ENCODE measurements at places on chromosomes 2 and 18.

- DNase-seq = no peak
Observed at GRCh38 chr18:13414521-13414920, 196.0 kb downstream of the LDLRAD4 start.

DNA sequence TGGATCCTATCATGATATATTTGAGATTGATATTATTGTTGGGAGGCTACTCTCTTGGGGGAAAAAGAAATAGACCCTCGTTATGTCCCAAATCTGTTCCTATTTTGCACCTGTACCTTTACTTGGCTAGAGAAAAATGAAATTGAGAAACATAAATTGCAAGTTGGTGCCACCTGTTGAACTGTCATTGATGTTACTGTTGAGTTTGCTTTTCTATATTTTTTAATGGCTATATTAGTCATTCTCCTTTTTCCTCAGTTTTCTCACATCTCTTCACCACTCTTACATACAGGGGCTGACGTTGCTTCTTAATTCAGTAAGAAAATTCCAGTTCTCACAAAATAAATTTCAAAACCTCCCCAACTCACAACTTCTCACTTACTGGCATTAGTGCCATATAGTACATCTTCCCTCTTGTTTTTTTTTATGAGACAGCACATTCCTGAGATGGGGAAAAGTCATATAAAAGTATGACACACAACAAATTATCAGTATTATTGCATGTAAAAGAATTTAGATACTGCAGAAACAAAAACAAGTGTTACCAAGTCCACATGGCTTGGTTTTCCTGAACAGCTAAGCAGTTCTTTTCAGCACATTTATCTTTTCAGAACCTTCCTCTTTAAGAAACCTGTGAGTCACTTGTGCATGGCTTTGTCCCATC lies 348.3 kb upstream of the DSEL start:
- no peak for DNase-seq

- no peak for DNase-seq
Observed at GRCh38 chr2:126663184-126663963, 7.4 kb downstream of the GYPC start.

DNA sequence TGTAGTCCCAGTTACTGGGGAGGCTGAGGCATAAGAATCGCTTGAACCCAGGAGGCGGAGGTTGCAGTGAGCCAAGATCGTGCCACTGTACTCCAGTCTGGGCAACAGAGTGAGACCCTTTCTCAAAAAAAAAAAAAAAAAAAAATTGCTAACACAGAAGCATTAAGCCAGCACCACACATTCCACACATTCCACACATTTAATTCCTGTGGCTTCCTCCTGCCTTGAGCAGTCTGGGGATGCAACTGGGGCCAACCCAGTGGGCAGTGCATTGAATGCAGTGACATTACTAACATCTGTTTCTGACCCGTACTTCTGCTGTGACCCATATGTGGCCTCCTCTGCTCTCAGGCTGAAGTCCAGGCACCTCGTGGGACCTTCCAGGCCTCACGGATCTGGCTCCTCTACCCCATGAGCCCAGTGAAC lies 107.0 kb downstream of the BCL2L11 start:
- no peak for DNase-seq

DNA sequence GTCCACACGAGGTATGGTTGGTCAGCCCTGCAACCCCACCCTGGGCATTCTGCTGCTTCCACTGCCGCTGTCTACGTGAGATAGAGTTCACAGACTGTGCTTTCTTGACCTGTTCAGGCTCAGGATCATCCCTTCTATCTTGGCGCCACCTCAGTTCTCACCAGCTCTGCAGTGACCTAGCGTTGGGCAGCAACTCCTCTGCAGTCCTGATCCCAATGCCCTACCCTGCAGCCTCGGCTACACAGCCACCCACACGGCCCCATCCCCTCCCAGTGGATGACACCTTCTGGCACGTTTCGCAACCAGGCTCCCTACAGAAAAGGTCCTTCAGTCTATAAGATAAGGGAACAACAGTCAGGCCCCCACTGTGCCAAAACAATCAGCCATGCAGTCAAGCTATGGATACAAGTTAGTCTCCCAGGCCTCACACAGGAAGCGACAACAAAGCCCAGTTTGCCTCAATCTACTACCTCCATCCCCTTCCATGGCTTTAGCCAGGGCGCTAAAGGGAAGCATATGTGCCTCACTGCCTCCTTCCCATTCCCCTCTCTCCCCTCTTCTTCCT lies 317.9 kb upstream of the PKDCC start:
- no peak for DNase-seq

DNA sequence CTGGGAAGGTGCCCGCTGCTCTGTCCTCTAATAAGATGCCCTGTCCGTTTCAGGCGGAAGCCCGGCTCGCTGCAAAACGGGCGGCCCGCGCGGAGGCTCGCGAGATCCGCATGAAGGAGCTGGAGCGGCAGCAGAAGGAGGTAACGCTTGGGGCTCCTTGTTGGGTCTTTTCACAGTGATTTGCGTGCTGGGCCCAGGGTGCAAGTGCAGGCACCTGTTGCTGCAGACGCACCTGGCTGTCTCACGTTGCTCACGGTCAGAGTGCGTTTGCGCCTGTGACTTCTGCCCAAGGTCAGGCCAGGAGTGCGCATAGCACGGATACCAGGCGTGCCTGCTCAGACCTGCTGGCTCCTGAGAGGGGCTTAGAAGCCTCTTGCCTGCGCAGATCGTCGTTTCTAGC lies 81.1 kb downstream of the LRRFIP1 start:
- DNase-seq = no peak

DNA sequence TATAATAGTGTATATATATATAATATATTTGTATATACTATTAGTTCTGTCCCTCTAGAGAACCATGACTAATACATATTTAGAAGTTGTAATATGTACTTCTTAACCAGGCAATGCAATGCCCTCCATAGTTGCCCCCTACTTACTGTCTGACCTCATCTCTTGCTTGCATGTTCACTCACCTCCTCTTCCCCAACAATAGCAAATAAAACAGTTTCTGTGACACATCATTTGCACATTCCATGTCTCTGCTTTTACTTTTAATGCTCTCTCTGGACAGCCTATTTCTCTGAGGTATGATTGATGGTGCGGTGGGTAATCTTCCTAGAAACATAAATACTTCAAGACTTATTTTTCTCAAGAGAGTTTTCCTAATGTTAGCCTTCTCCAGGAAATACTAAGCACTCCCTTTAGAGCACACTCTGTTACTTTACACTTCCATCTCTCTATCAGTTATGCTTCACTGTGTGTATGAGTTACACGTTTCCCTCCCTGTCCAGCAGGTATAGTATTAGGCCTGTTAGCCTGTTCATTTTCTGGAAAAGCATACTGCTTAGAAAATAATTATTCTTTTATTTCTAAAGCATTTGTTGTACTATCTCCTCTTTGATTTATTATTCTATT lies 295.6 kb upstream of the LRATD1 start:
- DNase-seq = no peak

DNA sequence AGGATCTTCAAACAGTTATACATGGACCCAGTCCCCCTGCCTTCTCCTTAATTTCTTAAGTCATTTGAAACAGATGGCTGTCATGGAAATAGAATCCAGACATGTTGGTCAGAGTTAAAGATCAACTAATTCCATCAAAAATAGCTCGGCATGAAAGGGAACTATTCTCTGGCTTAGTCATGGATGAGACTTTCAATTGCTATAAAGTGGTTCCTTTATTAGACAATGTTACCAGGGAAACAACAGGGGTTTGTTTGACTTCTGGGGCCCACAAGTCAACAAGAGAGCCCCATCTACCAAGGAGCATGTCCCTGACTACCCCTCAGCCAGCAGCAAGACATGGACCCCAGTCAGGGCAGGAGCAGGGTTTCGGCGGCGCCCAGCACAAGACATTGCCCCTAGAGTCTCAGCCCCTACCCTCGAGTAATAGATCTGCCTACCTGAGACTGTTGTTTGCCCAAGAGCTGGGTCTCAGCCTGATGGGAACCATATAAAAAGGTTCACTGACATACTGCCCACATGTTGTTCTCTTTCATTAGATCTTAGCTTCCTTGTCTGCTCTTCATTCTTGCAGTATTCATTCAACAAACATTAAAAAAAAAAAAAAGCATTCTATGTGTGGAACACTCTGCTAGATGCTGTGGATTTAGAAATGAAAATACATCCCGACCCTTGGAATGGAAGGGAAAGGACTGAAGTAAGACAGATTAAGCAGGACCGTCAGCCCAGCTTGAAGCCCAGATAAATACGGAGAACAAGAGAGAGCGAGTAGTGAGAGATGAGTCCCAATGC lies 4.6 kb downstream of the TTR start:
- no peak for DNase-seq

DNA sequence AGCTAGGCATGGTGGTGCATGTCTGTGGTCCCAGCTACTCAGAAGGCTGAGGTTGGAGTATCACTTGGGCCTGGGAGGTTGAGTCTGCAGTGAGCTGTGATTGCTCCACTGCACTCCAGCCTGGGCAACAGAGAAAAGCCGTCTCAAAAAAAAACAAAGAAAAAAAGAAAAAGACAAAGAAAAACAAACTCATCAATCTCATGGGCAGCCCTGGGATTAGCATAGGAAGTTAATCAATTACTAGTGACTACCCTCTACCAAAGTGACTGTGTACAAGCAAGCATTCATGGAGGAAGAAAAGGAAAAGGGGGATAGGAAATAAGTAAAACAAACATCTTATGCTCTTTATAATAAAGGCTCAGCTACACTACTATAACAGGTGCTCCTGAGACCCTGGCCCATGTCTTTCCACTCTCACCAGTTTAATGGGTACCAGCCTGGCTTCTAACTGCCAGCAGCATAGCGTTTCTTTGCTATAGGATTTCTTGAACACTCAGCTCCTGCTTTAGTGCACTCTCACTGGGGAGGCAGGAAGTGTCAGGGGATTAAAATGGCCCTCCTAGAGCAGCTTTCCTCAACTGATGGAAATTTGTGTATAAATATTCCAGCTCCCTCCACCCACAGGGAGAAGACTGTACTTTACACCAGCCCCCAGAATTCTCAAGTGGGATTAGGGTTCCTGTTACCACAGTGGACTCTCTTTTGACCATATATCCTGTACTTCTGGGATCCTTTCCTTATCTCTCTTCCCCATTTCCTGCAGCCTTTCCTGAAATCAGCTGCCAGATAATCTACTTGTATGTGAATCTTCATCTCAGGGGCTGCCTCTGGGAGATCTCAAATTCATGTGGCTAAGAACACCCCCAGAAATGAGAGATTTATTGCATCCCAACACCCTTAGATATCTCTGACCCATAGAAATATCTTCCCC lies 91.3 kb upstream of the GLS start:
- no peak for DNase-seq

GRCh38 chr2:111143843-111144198 lies 23.1 kb downstream of the BCL2L11 start:
- no peak for DNase-seq

GRCh38 chr2:48395658-48396057 lies 134.3 kb upstream of the STON1 start:
- DNase-seq = no peak

GRCh38 chr2:28406276-28407096 lies 13.8 kb downstream of the FOSL2 start:
- no peak for DNase-seq

- DNase-seq = no peak
Observed at GRCh38 chr2:328761-329160, 40.9 kb upstream of the ALKAL2 start.

- no peak for DNase-seq
Observed at GRCh38 chr2:10932345-10933151, 20.8 kb downstream of the KCNF1 start.

DNA sequence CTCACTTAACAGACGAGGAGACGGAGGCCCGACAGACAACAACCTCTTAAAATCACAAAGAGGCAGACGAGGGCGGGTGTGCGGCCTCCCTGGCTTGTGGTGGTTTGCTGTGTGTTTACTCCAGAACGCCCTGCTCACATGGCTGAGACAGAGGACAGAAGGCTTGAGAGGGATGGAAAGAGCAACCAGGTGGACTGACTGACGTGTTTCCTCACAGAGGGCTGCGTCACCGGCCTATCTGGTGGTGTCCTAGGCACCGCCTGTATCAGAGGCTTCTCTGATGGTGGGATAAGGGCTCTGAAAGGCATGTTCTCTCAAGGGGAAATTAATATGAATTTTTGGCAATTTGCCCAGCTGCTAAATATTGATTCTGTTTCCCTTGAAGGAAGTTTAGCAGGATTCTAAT lies 47.0 kb upstream of the RALBP1 start:
- DNase-seq = no peak

DNA sequence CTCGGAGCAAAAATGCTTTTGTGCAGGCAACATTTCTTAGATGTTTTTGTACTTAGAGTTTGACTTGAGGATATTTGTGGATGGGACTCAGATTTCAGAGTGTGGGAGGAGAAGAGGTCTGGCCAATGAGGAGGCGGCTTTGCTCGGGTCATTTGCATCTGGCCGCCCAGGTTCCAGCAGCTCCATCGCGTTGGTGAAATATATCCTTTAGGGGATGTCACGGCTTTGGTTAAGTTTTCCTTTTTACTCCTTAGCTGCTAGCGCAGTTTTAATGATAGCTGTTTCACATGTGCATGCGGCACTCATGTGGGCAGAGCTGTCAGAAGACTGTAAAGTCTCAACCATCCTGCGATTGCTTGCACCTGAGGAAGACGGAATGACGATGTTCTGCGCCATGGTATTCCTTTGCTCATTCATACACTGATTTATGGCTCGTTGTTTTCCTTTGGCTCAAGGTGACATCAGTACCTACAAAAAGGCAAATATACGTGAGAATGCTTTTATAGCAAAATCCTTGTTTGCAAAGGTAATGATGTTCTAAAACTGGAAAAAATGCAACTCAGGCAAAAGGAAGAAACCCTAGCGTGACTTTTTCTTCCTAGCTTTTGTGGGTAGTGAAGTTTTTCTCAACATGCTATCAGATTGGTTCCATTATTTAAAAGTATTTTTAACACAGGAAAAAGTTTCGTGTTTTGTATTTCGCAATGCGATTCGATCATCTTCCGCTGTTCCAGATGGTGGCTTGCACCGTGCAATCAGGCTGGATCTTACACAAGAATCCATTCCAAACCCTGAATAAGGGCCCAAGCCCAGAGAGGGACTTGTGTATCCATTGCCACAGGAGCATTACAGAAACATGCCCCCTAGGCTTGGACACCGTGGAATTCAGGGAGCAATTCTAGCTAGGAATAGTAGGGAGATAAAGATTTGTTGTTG lies 70.5 kb upstream of the ZNF516 start:
- peak; percentile 36 for DNase-seq

DNA sequence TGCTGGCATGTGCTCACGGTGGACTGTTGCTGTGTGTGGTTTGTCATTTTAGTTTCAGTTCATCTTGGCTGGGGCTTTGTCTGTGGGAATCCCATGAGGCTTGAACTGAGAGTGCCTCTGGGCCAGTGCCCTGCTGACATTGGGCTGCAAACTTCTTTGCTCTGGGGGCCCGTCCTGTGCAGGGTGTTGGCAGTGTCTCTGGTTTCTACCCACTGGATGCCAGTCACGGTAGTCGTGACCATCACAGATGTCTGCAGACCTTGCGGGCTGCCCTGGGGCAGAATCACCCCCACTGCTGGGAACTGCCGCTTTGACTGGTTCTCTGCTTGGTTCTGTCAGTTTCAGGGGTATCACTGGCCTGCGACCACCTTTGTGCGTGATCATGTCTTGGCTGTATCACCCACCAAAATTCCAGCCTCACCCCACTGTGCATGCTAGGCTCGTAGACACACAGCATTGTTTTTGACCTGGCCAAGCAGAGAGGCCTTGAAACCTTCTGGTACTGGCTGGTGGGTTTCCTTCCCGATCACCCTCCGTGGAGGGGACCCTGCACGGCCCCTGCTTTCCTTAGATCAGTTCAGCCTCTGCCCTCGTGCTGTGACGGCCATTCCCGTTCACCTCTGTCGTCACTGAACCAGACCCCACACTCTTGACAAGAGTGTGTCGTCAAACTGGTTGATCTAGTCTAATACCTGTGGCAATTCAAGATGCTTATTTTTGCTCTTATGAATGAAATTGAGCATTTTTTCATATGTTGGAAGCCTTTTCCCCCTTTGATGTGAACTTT lies 57.6 kb downstream of the KCNG2 start:
- DNase-seq = no peak

GRCh38 chr2:21438949-21439348 lies 315.2 kb downstream of the TDRD15 start:
- no peak for DNase-seq

All from NCI-H526 treated with DMSO at 0.1 percent for 48 hours (cell line).